ENCODE measurements at places on chromosomes 11 and 22. TPM values are rescaled to one million over a fixed set of nuclear protein-coding genes. Genes with fewer than 3 reads are reported as not detected.

GRCh38 chr11:85132851-85133585 is 494.1 kb downstream of the DLG2 start:
- no peak for DNase-seq

GRCh38 chr22:20107951-20108756 is 7.8 kb upstream of the RANBP1 start:
- no peak for DNase-seq

- DNase-seq, result no peak
Measured at GRCh38 chr22:38228873-38229740, 27.3 kb downstream of the MAFF start.

- DNase-seq, result peak; percentile 68
Measured at GRCh38 chr11:1120532-1121330, 37.0 kb upstream of the MUC5AC start.

DNA sequence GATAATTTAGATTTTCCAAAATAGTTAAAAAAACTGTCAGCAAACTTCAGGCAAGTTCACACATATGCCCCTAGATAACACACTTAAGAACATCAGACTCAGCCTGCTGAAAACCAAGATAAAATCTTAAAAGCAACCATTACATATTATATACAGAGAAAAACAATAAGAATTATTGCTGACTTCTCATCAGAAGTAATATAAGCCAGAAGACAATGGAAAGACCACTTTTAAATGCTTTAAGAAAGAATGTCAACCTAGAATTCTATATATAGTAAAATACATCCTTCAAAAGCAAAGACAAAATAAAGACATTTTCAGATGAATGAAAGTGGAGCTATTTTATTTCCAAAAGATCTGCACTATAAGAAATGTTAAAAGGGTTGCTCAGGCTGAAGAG is 37.8 kb upstream of the SC5D start:
- no peak for DNase-seq

GRCh38 chr22:39631381-39632286 is 61.1 kb downstream of the CACNA1I start:
- DNase-seq, result no peak

- peak; percentile 61 for DNase-seq
Measured at GRCh38 chr11:117613521-117613920, 183.5 kb downstream of the DSCAML1 start.

DNA sequence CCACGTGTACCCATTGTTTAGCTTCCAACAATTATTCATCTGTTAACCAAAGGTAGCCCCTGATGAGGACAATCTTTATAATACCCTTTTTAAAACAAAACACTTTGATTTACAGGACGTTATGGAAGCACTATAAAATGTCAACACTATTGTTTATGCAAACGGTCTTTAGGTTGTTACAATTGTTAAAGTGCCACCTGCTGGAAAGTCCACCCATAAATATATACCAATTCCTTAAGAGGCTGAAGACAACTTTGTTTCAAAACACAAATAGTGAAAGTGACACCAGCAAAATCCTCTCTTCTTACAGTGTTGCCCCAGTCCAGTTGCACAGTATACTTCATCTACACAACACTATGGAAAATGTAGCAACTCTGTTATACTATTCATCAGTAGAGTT is 68.9 kb upstream of the SLN start:
- DNase-seq, result no peak

The NF2 gene
- 43.4 TPM for total RNA-seq

The CALCB gene
- total RNA-seq, result not detected

The PATE4 gene
- not detected for total RNA-seq

The MS4A8 gene
- not detected for total RNA-seq

The MS4A4E gene
- total RNA-seq, result 0.62 TPM
